ENCODE measurements at places on chromosomes 7 and 10.

- peak; percentile 71 for DNase-seq
Measured at GRCh38 chr7:142104550-142105527, 6.7 kb upstream of the MGAM2 start.

- DNase-seq, result no peak
Measured at GRCh38 chr10:113469796-113470195, 83.1 kb upstream of the HABP2 start.

DNA sequence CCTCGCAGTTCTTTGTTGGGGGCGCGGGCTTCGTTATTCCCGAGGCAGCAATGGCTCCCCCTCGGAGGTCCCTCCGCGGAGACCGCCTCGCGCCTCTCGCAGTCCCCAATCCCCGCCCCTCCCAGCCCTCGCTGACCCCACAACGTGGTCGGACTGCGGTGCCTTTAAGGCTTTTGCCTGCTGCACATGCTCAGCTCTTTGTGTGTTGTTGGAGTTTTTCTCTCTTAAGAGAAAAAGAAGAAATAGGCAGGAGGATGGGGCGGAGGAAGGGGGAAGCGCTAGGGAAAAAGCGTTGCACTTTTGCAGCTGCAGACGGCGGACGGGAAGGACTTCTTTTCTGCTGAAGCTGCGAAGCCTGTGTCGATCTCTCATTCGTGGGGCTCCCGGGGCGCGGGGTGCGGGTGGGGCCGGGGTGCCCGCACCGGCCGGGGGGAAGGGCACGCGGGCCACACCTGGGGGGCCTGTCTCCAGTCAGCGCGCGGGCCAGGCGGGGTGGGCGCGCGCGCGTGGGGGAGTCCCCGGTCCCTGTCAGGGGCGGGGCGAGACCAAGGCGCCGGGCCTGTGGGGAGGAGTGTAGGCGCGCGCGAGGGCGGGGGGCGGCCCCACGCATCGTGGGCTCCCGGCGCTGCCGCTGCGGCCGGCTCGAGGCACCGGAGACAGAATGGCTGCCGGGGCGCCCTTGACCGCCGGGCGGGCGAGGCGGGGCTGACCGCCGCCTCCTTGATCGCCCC is 445 bp upstream of the ATRNL1 start:
- no peak for DNase-seq

- no peak for DNase-seq
Measured at GRCh38 chr10:114260366-114260765, 21.3 kb downstream of the VWA2 start.

- peak; percentile 49 for DNase-seq
Measured at GRCh38 chr10:77165445-77166208, 472.0 kb downstream of the KCNMA1 start.

GRCh38 chr10:52334595-52334994 is 20.5 kb downstream of the DKK1 start:
- peak; percentile 48 for DNase-seq

DNA sequence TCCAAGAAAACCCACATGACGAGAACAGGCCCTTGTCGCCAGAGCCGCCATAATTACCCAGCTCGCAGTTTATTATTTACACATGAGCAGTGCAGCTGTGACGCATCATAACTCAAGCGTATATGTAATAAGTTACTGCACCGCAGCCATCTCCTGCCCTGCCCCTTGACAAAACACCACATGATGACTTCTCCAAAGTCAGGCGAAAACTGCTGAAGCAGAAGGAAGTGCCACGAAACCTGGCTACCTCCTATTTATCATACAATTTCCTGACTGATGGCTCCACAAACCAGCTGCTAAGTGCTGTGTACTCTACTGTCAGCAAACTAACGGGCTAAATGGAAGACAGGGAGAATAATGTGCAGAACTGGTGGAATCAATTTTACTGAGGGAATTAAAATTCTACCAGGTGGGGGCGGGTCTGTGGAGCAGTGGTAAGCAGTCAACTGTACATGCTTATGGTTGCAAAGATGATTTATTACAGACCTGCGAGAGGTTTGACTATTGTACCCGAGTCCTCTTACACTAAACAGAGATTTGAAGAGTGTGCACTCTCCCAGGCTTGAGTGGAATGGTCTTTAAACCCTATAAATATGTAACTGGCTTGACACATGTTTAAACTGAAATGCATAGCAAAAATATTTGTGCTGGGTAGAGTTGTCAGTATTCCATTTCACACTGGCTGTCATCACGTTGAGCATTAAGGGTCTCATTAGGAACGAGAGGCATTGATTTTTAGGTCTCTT is 156.0 kb downstream of the GLI3 start:
- DNase-seq, result no peak

- peak; percentile 64 for DNase-seq
Measured at GRCh38 chr7:105673367-105674084, 92.2 kb upstream of the EFCAB10 start.

GRCh38 chr10:127866276-127867013 is 26.3 kb downstream of the CLRN3 start:
- DNase-seq, result no peak

DNA sequence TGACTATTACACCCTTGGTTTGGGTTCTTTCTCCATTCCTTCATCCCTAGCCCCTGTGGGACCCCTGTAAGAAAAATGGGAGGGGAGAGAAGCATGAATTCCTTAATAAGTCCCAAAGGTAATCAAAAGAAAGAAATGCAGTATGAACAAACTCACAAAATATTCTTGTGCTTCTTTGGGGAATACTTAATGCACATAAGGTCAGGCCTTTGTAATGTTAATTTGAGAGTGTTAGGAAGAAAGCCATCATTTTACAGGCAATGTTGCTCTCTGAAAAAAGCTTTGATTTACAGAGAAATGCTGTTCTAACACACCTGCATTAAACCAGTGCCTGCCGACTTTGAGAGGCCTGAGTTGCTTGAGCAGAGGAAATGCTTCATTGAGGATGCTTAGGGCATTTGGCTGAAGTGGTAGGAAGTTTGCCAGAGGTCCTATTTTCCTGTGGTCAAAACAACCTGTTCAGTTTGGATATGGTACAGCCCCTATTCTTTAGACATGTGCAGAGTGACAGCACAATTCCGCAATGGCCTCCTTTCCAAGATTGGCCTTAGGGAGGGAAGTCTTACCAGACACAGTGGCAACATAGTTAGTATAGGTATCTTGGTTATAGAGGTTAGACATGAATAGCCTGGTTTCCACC is 643.4 kb downstream of the AUTS2 start:
- no peak for DNase-seq

DNA sequence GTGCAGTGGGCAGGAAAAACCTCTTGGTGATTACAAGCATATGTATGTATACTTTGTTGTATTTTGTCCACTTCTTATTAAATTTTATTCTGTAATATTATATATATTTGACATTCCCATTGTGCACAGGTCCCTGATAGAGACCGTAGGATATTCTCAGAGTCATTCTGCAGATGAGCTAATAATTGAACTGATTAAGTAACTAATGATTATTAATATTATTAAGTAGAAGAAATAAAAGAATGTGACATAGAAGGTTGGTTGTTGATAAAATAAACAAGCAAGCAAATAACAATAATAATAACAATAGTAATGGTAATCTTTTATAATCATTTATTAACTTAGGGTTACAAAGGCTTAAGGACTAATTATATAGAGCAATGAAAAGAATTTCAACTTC is 780.6 kb upstream of the ZWINT start:
- no peak for DNase-seq

DNA sequence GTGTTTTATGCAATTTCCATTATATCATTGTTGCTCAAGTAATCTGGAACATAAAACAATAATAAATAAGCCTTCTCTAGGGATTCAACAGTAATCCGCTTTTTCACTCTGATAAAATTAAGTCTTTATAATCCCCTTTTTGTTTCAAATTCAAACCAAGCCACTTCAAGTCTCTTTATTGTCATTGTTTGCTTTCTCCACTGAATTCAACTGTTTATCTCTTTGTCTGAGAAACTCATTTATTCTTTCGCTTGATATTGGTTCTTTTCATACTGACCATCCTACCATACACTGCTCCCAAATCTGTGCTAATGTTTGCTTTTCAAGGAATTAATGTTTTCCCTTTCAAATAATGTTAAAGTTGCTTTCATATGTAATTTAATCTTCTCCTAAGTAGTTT is 550.4 kb upstream of the PCDH15 start:
- no peak for DNase-seq

- DNase-seq, result no peak
Measured at GRCh38 chr10:120387326-120387725, 69.7 kb upstream of the PLPP4 start.

GRCh38 chr10:13873196-13873595 is 286.4 kb downstream of the PRPF18 start:
- DNase-seq, result no peak

DNA sequence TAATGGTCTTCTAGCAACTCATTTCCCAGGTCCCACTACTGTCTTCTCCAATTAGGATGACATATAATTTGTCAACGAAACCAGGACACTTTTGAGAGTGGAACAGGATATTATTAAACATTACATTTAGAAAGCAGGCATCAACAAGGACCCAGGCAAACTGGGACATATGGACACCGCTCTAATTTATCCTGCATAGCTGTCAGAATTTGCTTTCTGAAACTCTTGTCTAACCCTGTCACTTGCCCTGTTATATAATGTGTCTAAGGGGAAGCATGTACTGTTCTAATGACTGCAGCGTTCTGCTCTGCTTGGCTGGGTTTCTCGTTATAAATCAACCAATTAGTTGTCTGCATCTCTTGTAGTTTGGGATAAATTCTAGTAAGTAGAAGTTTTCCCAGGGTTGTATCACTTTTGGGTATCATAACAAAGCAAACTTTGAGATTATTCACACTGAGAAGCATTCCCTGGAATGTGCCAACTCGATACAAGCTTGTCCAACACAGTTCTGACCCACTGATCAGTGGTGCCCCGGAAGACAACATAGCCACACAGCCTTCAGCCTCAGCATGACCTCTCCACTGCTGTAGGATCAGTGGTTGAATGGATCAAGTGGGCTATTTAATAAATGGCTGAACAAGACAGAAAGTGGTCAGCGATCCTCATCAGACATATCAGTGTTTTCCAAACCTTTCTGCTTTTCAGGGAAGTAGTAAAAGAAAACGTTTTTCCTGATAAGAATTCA is 228.1 kb downstream of the KIF20B start:
- DNase-seq, result no peak

DNA sequence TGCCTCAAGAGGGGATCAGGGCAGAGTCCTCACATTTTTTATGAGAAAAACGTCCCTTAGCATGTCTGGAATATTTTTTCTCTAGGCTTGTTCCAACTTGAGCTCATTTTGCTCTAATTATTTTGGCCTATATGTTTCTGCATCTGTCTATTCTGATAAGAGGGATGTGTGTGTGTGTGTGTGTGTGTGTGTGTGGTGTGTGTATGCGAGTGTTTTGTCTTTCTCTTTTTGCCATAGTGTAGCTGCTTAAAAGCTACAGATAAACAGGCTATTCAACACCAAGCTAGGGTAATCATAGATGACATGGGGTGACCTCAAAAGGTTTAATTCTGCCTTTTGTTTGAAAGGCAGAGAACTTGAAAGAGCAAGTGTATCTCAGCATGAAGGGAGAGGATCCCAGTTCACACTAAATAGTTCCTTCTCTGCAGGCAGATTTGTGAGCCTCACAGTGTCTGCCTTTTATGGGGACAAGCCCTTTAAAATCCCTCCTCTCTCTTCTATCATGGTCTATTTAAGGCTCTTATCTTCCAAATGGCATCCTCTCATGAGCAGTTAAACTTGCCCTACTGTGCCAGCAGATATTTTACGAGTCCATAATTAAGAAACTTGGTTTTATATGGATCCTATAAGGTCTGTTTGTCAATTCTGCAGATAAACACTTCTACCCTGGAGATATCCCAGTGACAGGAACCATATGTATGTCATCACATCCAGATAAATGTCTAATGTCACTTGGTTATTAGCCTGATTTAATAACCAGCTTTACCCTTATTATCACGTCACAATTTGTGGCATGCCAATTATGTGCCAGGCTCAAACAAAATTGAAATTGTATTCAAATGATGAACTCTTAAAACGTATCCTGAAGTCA is 202.9 kb upstream of the MTPN start:
- DNase-seq, result no peak

GRCh38 chr10:110648692-110649346 is 4.7 kb downstream of the RBM20 start:
- DNase-seq, result no peak

DNA sequence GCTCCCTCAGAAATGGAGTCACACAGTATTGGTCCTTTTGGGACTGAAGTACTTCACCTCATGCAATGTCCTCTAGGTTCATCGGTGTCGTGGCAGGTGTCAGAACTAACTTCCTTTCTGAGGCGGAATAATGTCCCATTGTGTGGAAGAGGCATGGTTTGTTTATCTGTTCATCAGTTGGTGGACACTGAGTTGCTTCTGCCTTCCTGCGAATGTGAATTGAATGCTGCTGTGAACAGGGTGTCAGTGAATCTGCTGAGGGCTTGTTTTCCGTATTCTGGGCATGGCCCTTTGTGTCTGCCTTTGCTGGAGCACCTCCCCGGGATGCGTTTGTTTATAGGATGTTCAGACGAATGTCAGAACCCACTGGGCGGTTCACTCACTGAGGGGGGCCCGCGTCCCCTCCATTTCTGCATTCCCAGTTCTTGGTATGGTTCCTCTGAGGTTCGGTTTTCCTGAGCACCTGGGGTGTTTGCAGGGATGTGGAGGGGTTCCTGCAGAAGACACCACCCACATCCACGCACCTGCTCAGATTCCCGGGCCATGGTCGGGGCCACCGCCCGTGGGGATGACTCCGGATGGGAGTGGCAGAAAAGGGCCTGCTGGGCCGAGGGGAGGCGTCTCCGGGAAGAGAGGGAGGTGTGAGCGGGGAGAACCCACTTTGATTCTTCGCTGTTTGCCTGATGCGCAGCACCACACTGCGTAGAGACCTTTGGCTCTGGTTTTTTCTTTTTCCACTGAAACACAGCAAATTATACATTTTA is 33.1 kb downstream of the CHST12 start:
- no peak for DNase-seq

- no peak for DNase-seq
Measured at GRCh38 chr7:8228766-8229674, 32.9 kb downstream of the ICA1 start.

GRCh38 chr10:84696610-84697009 is 368.2 kb downstream of the CCSER2 start:
- no peak for DNase-seq

GRCh38 chr7:96285579-96285978 is 36.3 kb downstream of the SLC25A13 start:
- no peak for DNase-seq

GRCh38 chr7:19939746-19940145 is 166.3 kb upstream of the TMEM196 start:
- DNase-seq, result no peak

DNA sequence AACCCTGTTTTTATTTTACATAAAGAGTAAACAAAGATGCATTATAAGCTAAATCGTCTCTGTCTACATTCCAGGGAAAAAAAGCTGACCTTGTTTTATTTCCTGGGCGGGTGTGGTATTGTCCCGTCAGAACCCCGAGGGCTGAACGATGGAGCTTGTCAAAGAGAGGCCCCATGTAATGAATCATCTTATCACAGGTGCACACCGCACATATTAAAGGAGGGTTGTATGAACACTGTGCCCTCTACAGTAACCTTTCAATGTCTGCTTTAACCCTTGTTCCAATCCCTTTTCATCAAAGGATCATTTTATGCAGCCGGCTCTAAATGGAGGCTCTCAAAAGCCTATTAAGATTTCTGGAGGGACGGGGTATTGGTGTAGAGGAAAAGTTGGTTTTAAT is 158.5 kb upstream of the YAE1 start:
- DNase-seq, result no peak

- DNase-seq, result peak; percentile 41
Measured at GRCh38 chr10:119541459-119542356, 811 bp downstream of the RGS10 start.

GRCh38 chr10:35705671-35706070 is 63.6 kb upstream of the FZD8 start:
- no peak for DNase-seq

GRCh38 chr7:102836977-102837376 is 75.8 kb upstream of the LRRC17 start:
- no peak for DNase-seq

- no peak for DNase-seq
Measured at GRCh38 chr7:29612596-29612995, 49.0 kb downstream of the PRR15 start.
